ENCODE measurements at places on chromosomes 3 and 15.

- DNase-seq = no peak
Observed at GRCh38 chr15:70153921-70154717, 56.4 kb upstream of the TLE3 start.

DNA sequence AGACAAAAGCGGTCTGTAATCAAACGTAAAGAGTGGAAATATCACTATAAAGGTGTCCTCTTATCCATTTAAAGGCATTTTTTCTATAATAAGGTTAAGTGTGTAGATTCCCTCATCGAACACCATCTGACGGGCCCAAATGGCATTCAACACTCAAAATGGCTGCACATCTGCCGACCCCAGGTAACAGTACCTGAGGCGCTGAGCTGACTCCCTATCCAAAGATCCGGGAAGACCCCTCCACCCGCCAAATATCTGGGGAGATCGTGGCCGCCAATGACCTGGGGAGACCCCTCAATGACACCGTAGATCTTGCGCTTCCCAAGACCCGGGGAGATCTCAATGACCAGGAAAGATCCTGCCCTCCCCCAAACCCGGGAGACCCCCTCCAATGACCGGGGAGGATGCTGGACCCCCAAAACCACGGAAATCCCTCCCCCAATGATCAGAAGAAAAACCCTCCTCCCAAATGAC, 476 bp downstream of the IP6K2 start:
- DNase-seq = no peak

- no peak for DNase-seq
Observed at GRCh38 chr3:64915778-64916177, 228.0 kb upstream of the ADAMTS9 start.

- no peak for DNase-seq
Observed at GRCh38 chr15:25668236-25668795, 194.8 kb downstream of the ATP10A start.

DNA sequence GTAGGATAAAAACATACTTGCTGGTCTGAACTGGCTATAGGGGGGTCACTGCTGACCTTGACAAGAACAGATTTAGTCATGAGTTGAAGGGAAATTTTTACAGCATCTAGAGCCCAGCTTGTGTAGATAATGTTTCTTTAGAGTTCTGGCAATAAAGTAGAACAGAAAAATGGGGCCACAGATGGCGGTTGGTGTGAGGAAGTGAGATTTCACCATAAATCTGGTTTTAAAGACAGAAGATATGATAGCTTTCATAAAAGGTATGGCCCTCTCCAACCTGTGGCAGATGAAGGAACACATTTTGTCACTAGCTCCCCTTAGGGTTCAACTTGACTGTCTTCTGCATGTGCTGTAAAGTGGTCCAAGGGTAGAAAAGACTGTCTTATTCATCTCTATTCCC, 24.3 kb upstream of the IMPDH2 start:
- DNase-seq = no peak

DNA sequence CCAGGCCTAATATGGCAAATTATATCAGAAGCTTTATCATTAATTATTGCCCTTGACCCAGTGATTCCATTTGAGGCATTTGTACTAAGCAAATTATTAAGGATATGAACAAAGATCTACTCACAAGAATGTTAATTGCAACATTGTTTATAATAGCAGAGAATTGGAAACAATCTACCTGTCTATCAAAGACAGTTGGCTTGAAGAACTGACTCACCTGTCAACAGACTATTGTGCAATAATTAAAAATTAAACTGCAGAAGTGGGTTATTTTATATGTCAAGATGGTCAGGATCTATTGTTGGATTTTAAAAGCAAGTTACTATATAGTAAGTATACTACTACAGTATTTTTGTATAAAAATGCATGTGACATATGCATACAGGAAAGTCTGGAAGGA, 6.7 kb upstream of the FETUB start:
- no peak for DNase-seq

- DNase-seq = no peak
Observed at GRCh38 chr15:64779024-64779423, 3.6 kb upstream of the RBPMS2 start.

Measured in NCI-H510A (cell line).